ENCODE measurements at places on chromosomes 2 and 18.

GRCh38 chr2:163909411-163910080, 173.7 kb upstream of the FIGN start:
- no peak for DNase-seq

DNA sequence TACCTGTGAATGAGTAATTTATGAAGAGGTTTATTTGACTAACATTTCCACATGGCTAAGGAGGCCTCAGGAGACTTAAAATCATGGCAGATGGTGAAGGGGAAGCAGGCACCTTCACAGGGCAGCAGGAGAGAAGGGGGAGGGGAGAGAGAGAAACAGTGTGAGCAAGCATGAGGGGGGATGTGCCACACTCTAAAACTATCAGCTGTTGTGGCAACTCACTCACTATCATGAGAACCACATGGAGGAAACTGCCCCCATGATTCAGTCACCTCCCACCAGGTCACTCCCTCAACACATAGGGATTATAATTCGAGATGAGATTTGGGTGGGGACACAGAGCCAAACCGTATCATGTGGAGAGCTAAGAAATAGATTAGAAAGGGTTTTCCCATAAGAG, 309.0 kb downstream of the RDH14 start:
- no peak for DNase-seq

GRCh38 chr2:19609266-19609665, 250.8 kb upstream of the OSR1 start:
- no peak for DNase-seq

DNA sequence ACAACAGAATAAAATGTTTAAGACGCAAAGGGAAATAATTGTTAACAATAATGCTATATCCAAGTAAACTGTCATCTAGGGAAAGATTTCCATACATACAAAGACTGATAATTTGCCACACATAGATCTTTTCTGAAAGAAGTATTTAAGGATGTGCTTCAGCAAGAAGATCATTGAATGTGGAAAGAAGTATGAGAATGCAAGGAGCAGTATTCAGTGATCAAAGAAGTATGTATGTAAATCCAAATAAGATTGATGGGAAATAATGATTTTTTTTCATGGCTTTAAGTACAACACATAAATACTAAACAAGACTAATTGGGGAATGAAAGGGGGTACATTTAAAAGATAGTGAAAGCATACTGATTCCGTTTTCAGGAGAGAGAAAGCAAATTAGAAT, 410.4 kb upstream of the HS6ST1 start:
- no peak for DNase-seq

- no peak for DNase-seq
Measured at GRCh38 chr2:6923319-6923718, 6.1 kb downstream of the RNF144A start.

- no peak for DNase-seq
Measured at GRCh38 chr2:11174222-11174621, 19.0 kb downstream of the SLC66A3 start.

- DNase-seq: no peak
Measured at GRCh38 chr2:150478200-150478974, 9.1 kb downstream of the RND3 start.

DNA sequence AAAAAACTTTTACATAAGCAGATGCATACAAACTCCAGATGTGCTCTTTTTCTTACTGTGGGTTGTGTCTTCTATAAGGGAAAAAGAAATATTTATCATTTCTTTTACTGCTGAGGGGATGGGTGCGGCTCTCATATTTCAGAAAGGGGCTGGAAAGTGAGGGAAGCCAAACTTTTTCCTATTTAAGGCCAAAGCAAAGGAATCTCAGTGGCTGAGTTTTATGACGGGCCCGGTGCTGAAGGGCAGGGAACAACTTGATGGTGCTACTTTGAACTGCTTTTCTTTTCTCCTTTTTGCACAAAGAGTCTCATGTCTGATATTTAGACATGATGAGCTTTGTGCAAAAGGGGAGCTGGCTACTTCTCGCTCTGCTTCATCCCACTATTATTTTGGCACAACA, at the start of gene COL3A1:
Gene COL3A1 (plus strand): TSS at position 210 of the 400 bp plus-strand sequence. CDS start 117 bp downstream, at position 327.
- no peak for DNase-seq

DNA sequence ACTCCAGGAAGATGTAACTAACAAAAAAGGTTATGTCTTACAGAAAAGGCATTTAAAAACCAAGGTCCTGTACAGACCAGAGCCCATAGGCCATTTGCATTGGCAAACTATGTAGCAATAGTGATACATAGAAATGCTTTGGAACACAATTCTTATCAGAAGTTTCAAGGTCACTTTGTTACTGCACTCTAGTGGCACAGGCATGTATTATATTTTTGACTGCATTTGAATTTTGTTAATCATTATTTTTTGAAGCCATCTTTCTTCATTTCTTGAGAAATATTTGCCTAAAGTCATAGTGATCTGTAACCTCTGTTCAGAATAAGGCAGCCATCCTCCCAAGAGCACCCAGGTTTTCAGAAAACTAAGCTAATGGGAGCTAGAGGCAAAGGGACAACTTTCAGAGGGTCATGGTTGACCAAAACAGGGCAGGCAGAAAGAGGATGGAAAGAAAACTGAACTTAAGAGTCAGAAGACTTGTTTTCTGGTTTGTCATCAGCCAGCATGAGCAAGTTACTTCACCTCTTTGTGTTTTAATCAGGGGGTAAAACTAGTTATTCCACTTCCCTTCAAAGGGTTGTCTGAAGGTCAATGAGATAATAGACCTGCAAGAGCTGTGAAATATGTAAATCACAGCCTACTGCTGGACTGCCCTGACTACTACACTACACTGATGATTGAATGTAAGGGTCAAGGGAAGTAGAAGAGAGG, 41.5 kb downstream of the SLC38A11 start:
- DNase-seq: no peak

DNA sequence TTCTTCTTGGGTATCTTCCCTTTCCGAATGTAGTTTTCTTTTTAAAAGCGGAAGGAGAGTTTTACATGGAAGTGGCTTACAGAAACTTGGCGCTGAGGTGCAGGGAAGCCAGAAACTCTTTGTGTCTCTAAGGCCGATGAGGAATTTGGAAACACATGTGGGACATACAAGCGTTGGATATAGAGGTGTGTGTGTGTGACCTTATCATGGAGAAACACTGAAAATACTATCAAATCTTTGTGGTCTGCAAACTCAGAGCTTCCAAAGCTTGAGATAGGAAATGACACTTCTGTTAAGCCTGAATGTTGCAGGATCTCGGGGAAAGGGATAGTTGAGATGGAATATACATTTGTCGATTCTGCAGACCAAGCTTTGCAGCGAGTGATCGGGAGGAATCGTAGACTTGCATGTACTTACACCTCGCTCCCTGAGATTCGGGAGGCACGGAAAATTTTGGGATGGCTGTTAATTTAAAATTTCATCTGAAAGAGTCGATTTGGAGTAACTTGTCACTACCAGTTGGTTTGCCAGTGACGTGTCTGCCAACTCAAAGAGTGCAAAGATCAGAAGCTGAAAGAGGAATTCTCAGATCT, 1.0 kb downstream of the NAB1 start:
- DNase-seq: peak; percentile 16

DNA sequence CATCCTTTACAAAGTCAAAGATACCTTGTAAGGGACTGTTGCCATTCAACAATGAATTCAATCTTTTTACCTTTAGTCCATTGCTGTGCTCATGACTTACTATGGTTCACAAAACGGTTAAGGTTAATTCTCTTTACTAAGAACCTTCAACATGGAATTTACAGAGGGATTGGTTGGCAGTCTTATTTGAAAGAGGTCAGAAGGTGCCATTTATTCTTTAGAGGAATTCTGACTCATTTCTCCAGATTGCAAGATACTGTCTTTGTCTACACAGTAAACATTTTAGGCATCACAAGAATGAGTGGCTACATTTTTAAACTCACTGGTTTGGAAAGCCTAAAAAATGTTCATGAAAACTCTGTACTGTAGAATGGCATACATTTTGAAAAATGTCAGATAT, 17.4 kb downstream of the KCNH7 start:
- DNase-seq: no peak

GRCh38 chr2:136025057-136025973, 39.9 kb upstream of the DARS1 start:
- DNase-seq: peak; percentile 7

DNA sequence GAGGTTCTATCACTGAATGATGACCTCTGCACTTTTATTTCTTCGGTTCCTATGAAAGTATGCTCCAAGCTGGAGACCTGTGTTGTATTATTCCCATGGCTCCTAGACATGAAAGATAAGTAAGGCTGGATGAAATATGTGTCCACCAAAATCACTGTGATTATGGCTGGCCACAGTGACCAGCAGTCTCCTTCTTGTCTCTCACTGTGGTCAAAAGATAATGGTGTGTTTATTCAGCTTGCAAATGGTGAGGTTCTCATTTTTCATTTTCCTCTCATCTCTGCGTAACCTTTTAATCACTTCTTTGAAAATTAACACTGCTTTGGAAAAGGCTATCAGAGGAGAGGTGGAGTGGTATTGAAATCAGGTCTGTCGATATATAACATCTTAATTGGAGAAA, 107.8 kb upstream of the DAPL1 start:
- no peak for DNase-seq
